KBM-7 (cell line): ENCODE measurements at places on chromosomes 6 and 20.

DNA sequence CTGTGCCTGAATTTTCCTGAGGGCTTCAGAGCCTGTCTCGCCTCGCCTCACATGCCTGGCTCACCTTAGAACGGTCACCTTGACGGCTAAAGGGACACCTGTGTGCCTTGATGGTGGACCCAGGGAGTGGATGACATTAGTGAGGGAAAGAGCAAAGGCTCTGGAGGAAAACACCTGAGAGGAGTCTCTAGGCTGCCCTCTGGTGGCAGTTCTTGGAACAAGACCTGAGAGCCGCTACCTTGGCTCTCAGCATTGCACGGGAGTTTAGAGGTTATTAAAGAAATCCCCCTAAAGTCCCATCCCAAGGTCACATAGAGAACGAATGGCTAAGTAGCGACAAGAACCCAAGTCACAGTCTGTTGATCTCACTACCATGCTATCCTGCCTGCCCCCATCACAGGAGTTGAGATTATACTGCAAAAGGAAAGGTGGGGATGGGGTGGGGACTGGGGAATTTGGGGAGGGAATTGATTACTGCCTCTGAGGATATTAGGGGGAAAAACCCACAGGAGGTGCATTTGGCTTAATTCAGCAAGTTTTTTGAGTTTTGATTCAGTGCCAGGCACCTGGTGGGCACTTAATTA is 7.9 kb upstream of the CDSN start:
- DNase-seq, result peak; percentile 60

- DNase-seq, result no peak
These were observed 313.6 kb downstream of the CDC5L start for GRCh38 chr6:44701038-44701636.

- DNase-seq, result no peak
These were observed 156.9 kb downstream of the GPX5 start for GRCh38 chr6:28682542-28682941.

- DNase-seq, result peak; percentile 43
These were observed 39.3 kb downstream of the GFOD1 start for GRCh38 chr6:13447949-13448724.

GRCh38 chr6:56710967-56711366 is 68.3 kb upstream of the DST start:
- no peak for DNase-seq

- DNase-seq, result no peak
These were observed 33.6 kb upstream of the HSF2 start for GRCh38 chr6:122365775-122366403.

DNA sequence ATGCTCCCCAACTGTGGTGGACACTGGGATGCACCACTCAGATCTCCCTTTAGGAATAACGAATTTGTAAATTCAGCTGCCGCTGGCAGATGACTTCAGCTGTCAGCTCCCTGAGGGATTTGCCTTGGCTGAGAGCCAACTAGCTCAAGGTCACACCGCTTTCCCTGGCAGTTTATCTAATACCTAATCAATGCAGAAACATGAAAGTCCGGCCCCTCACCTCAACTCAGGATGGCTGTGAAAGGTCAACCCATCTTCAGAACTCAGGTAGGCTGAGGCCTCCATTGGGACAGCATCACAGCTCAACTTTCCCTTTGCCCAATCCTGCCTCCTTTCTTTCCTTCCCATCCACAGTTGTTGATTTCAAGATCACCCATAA is 22.8 kb upstream of the SCGN start:
- DNase-seq, result no peak

GRCh38 chr20:49908258-49908565 is 7.1 kb downstream of the SPATA2 start:
- no peak for DNase-seq

DNA sequence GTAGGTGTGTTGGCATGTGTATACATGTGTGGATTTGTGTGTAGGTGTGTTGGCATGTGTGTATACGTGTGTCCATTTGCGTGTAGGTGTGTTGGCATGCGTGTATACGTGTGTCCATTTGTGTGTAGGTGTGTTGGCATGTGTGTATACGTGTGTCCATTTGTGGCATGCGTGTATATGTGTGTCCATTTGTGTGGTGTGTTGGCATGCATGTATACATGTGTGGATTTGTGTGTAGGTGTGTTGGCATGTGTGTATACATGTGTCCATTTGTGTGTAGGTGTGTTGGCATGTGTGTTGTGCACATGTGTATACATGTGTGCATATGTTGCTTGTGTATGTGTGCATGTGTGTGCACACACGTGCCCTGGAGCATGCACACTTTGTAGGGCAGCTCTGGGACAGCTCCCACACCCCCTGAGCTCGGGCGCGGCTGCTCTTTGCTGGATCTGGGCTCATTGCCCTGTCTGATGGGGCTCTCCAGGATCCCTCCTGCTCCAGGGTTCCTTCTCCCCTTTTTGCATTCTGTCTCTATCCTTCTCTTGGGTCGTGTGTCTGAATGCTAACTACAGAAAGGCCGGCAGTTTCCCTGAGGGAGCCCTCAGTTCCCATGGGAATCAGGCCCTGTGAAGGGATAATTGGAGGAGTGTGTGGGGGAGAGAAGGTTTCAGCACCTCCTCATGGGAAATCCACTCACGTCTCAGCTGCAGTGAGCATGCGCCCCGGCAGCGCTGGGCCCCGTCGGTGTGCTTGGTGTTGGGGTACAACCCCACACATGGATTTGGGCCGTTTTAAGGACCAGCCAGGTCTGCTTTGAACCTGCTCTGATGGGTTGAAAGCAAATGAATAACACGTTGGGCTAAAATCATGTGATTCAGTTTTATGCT is 102.0 kb downstream of the ERMARD start:
- no peak for DNase-seq

- DNase-seq, result no peak
These were observed 82.6 kb downstream of the SERAC1 start for GRCh38 chr6:158085261-158086053.

DNA sequence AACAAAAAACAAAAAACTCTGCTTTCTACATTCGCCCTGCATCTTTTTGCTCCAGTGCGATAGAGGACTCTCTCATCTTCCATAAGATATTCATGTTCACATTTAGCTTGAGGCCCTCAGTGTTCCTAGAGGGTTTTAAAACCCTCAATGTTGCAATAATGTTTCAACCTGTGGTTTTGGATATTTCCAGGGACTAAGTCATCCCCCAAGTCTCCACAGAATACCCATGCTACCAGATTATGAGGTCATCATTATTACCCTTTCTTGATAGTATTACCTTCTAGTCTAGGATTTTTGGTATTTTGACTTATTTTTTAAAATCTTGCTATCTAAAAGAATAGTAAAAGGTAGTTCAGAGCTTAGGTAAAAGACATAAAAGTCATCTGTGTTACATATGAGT is 480.5 kb upstream of the ID4 start:
- DNase-seq, result no peak

DNA sequence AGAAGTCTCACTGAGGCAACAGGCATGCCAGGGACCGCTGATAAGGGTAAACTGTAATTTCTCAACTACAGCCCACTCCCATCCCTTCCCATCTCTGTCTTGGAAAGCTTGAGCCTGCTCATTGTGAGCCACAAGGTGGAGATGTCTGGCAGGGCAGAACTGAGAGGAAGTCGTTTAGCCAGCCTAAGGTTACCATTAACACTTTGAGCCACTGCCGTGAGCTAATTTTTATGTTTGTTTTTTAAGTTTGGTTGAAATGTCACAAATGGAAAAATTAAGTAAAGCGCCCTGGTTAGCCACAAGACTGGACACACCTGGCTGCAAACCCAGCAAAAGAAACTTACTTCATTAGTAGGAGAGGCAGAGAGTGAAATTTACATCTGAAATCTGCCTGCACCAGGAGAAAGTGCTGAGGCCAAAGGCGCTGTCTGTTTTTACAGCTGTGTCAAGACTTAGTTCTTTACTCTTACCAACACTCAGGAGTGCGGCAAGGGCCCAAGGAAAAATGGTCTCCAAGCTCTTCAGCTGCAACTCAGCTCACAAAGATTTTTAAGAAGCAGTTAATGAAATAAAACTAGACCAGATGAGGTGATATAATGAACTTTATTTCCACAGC is 50.0 kb upstream of the FAM83C start:
- DNase-seq, result peak; percentile 24

GRCh38 chr20:59027741-59028320 is 4.3 kb downstream of the ATP5F1E start:
- DNase-seq, result no peak

GRCh38 chr6:116512111-116512559 is 696 bp downstream of the CALHM5 start:
- no peak for DNase-seq

- no peak for DNase-seq
These were observed 12.3 kb downstream of the CYP21A2 start for GRCh38 chr6:32050562-32050961.

DNA sequence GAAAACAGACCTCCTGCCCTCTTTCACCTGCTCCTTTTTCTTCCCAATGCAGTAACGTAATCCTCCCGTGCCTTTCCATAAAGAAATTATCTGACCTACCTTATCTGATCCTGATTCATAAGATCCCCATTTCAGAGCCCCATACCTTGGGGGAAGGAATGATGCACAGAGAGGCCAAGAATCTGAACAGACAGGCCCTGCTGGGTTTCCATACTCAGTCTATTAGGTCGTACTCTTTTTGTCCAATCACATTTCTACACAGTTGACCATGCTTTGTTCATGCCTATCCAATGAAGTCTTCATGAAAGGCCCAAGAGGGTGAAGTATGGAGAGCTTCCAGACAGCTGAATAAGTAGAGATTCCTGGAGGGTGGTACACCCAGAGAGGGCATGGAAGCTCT is 25.3 kb downstream of the SRPK1 start:
- DNase-seq, result no peak

DNA sequence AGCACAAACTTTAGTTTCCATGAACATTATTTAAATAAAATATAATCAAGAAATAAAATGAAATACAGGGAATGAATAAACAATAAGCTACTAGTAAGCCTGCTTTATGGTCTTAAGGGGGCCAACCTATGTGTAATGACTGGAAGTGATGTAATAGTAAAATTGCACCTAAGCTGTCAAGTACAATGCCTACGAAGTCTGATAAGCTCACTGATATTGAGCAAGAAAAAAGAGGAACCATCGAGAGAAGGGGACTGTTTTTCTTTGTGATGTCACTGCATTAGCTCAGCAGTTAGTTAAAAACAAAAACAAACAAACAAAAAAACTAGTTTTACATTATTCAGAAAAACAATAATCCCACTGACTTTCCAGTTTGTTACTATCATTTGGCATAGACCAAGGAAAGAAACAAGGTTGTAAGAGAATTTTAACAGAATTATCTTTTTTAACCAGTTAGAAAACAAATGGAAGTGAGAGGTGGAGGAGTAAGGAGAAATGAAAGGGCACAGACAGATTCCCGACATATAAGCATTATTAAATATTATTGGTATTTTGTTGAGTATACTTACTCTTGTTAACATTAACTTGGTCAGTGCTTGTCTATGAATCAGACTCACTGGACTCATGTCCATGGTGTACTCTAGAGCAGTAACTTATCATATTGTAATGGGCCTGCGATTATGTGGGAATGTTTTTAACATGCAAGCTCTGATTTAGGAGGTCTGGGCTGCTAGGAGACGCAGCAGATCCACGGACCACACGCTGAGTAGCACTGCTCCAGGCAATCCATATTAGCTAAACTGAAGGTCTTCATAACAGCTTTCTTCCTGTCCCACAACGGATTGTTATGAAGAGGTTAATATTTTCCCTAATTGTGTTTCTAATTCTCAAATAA is 99.6 kb upstream of the HMGCLL1 start:
- DNase-seq, result no peak

DNA sequence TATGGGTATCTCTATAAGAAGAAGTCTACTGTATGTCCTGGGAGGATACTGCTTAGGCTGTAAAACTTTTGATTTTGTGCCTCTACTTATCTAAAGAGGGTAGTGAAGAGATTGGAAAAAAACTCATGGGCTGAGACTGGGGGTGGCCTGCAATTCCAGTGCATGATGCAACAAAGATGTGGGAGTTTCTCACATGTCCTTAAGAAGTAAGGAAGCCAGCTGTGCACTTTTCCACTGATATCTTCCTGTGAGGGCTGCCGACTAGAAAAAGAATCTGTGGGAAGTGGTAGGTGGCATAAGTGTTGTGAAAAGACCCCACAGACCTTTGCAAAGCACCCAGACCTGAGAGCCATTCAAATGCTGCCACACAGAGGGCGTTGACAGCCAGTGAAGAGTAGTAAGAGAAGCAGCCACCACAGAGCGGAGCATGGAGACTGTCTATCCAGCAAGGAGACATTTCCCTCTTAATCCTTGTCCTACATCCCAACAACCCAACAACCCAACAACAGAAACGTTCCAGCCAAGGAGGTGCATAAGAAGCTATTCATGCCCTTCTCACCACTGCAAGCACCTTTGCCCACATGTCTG is 65.1 kb downstream of the PFDN4 start:
- DNase-seq, result no peak

DNA sequence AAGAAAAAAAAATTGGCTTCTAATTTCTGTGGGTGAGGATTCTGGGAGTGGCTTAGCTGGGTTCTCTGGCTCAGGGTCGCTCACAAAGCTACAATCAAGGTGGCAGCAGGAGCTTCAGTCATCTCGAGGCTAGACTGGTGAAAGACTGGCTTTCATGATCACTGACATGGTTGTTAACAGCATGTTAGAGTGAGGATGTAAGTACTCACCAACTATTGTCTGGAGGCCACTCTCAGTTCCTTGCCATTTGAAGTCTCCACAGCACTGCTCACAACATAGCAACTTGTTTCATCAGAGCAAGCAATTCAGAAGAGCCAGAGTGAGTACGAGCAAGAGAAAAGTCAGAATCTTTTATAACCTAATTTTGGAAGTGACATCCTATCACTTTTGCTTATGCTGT is 145.7 kb upstream of the PRSS16 start:
- DNase-seq, result no peak

DNA sequence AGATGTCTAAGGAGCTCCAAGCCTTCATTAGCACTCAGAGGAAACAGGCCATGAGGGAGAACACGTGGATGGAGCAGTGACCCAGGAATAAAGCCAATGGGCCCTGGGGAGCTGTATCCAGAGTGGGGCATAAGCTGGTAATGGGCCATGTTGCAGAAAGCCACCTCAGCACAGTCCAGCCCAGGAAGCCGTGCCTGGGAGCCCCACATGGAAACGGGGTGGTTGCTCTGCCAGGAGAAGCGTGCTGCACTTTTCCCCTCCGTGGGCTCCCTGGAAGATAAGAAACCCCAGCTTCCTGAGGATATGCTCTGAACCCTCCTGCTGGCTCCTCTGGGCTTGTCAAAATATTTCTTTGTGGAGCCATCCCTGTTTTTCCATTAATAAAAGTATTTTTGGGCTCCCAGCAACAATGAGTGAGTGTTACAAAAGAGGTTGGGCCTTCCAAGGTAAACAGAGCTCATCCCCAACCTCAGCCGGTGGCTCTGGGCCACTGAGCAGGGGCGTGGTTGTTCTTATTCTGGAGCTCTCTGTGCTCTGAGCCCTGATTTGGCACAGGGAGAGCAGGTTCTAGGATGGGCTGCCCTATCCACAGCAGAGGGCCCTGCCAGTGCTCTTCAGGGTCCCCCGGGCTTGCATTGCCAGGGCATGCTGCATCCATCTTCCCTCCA is 31.2 kb upstream of the NFATC2 start:
- DNase-seq, result no peak

DNA sequence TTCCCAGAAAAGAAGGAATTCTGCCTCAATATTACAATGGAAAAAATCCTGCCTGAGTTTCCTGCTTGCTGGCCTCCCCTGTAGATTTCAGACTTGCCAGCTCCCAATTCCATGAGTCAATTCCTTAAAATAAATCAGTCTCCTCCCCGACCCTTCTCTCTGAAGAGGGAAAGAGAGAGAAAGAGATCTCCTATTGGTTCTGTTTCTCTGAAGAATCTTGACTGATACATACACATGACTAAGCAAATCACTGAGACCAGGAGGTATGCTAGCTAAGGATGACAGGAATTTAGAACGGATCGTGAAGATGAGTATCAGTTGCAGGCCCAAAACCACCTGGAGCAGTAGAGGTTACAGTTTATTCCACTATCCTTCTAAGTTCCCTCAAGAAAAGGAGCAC is 11.3 kb upstream of the RBM24 start:
- DNase-seq, result no peak
